ENCODE measurements at places on chromosomes 6 and 20.

GRCh38 chr6:50986319-50986718 lies 167.6 kb downstream of the TFAP2B start:
- DNase-seq: no peak

DNA sequence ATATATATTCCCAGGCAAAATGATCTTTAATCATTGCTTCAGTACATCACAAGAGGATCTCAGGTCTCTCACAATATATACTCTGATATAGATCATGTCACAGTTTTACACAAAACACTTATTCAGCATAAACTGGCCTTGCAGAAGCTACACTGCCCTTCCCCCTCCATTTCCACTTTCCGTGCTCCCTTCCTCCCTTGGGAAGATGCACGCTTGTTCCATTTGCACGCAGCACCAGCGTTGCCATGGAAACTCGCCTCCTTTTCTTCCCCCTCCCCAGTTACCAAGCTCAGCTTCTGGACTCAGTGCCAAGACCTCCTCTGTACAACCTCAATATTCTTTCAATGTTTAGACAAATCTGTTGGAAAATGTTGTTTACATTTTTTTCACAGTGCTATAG lies 154.6 kb downstream of the RFPL4B start:
- no peak for DNase-seq

DNA sequence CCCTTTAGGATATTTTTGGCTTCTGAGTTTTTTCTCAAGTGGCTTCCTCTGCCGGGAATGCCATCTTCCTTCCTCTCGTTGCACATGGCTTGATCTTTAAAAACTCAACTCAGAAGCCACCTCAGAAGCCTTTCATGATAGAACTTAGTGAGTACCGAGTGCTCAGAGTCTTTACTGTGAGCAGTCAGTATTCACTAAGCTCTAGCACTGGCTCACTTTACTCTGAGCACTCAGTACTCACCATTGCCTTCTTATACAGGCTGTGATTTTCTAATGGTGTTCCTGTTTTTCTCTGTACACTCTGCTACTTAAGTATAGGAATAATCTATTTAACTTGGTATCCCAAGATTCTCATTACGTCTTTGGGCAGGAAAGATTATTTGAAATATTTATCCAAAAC lies 116.2 kb downstream of the PFDN4 start:
- DNase-seq: no peak

DNA sequence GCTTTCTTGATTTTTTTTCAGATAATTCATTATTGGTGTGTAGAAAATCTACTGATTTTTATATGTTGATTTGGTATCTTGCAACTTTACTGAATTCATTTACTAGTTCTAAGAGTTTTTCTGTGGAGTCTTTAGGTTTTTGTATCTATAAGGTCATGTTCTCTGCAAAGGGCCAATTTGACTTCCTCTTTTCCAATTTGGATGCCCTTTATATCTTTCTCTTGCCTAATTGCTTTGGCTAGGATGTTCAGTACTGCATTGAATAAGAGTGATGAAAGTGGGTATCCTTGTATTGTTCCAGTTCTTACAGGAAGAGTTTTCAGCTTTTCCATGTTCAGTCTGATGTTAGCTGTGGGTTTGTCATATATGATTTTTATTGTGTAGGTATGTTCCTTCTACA lies 14.4 kb upstream of the NKX2-4 start:
- DNase-seq: no peak

DNA sequence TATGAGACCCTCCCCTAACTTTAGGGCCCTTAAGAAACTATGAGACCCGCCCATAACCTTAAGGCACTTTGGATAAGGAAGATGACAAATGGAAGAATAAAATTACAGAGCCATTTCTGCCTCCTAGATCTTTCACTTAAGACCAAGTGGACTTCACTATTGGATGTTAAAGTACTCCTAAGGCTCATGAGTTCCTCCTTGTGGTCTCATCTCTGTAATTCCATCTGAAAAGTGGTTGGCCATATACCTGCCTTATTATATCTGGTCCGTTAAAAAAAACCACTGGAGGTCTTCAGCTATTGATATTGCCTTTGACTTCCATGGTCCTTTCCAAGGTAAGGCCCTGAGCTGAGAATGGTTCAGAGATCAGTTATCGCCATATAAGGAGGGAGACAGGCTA lies 310.3 kb downstream of the EYA4 start:
- DNase-seq: no peak

DNA sequence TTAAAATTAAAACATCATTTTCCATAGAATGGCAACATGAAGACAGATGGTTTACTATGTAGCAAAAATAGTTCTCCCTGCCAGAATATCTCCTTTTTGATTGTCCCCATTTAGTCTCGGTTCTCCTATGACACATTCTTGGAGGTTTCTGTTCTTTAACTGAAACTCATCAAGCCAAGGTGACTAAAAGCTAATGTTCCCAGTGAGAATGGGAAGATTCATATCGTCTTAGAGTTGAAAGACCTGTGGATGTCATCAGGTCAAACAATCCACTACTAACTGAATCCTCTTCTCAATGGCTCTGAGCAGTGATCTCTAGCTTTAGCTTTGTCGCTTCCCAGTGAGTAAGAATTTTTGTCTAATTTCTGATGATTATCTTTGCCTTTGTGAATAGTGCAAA lies 1.3 kb upstream of the DOK5 start:
- DNase-seq: no peak

DNA sequence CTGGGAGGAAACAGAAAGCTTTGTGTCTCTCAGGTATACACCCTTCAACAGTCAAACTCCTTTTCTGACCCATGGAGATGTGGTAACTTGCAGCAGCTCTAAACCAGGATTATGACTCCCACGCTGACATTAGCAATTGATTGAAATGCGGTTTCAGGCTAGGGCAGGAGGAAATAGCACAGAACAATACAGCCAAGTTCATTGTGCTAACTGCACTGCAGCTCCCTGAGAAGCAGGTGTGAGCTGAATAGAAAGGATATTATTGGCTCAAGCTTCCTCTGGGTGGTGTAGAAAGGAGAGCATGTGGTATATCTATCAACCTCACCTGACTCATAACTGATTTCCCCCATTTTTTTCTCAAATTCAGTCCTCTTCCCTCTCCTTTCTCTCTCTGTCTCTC lies 612.3 kb upstream of the BTBD3 start:
- DNase-seq: no peak

GRCh38 chr6:5941188-5941587 lies 65.5 kb downstream of the NRN1 start:
- no peak for DNase-seq

DNA sequence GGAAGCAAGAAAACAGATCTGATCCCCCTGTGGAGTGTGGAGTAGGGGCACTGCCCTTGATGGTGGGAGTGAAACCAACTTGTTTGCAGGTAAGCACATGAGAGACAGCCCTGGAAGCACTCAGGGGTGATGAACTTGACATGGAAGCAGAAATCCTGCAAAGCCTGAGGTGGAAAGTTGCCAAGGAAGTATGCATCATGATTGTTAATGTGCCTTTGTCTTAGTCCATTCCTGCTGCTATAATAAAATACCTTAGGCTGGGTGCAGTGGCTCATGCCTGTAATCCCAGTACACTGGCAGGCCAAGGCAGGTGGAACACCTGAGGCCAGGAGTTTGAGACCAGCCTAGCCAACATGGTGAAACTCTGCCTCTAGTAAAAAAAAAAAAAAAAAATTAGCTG lies 40.2 kb upstream of the IFNGR1 start:
- no peak for DNase-seq

GRCh38 chr20:46835418-46835817 lies 59.2 kb upstream of the EYA2 start:
- DNase-seq: no peak

GRCh38 chr6:30703011-30703410 lies 12.2 kb upstream of the NRM start:
- DNase-seq: no peak

GRCh38 chr6:12289933-12290820 lies at the start of gene EDN1:
Gene EDN1, plus strand, starts transcription at chr6:12290361. Its CDS starts 269 bp downstream, at chr6:12290630.
- DNase-seq: no peak

GRCh38 chr6:156109713-156110112 lies 654.1 kb upstream of the NOX3 start:
- DNase-seq: no peak

- DNase-seq: no peak
These were observed 14.4 kb downstream of the GMPR start for GRCh38 chr6:16252686-16253299.

DNA sequence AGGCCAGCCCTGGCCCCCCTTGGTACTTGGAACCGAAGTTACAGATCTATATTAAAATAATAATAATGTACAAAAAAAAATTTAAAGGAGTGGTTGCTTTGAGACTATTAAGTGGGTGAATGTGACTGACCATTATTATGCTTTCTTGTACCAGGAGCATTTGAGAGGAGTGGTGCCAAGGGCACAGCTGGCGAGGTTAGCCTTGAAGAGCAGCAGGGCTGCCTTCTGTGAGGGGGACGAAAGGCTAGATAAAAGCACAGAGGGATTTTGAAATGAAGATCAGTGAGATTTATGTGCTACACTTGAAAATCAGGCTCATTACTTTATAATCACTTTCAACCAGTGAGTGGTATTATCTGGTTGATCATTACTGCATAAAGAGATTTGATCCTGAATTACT lies 48.6 kb downstream of the FIG4 start:
- DNase-seq: no peak

GRCh38 chr6:52098721-52099120 lies 11.3 kb upstream of the PKHD1 start:
- no peak for DNase-seq

GRCh38 chr6:76004202-76004601 lies 68.3 kb downstream of the IMPG1 start:
- no peak for DNase-seq

Measured in activated CD4-positive, CD25-positive, alpha-beta regulatory T cell (primary cell).